ENCODE measurements at places on chromosomes 12 and 14. TPM values are rescaled to one million over a fixed set of nuclear protein-coding genes. Genes with fewer than 3 reads are reported as not detected.

- no peak for DNase-seq
Measured at GRCh38 chr12:65269603-65270002, 8.9 kb upstream of the MSRB3 start.

DNA sequence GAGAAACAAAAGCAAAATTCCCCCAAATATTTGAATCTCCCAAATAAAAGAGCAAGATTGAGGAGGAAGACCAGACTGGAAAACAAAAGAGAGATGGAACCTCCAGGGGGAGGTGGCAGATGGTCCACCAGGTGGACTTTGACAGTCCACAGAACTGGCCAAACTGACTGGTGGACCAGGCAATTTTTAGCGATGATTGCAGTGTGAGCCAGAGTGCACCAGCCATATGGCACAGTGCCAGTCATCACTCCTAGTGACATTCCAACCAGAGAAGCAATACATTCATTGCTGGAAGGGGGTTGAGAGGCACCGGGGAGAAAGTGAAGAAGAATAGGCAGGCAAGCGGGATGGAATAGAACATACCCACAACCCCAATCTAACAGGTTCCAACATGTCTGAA, 182.9 kb downstream of the EXOC5 start:
- no peak for DNase-seq

DNA sequence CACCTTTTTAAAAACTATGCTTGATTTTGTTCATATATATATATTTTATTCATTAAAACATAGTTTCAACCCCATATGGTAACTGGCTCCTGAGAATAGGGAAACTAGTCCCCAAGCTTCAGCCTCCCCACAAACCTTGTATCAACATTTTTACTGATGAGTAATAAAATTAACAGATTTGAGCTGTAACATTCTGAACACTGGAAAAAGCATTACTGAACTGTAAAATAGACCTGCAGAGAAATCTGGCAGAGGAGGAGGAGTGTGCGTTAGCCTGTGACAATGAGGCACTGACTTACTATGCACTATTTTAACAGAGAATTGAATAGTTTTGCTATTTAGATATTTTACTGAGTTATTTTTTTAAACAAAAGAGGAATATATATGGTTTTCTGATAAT, 43.1 kb downstream of the FRS2 start:
- no peak for DNase-seq

NEUROD4 gene
- total RNA-seq: not detected

DNA sequence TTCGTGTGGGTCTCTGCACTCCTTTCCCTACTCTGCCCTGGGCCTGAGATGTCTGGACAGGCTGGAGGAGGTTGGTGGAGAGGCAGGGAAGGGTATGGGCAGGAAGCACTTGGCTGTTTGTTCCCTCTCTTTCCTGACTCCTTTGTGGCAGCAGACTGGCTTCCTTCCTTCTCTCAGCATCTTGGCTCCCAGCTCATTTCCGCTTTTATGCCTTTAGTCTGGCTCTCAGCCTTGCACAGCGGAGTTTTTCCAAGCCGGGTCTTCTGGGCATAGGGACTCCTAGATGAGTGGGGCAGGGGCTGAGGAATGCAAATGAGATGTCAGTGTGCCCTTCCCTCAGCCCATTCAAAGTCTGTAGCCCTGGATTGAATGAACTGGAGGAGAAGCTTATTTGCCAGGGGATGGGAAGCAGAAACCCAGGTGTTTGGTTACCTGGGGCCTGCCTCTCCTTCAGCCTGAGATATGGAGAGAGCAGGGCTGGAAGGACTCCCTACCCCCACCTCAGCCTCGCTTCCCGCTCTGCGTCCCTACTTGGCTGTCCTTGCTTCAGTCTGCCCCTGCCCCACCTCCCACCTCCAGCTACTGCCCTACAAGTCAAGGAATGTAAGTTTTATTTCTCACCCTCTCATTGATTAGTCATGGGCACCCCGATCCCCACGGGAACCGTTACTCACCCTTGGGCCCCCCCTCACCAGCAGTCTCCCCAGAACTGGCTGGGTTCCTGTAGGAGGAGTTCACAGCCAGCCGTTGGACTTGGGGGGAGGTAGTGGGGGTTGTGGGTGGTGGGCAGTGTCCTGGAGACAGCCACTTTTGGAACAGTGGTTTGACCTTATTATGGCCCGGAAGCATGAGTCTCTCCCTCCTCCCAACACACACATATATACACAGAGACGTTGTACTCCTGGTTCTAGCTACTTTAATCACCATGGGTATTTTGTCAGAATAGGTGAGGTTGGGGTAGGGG, 9.3 kb upstream of the ITGA5 start:
- no peak for DNase-seq

DNA sequence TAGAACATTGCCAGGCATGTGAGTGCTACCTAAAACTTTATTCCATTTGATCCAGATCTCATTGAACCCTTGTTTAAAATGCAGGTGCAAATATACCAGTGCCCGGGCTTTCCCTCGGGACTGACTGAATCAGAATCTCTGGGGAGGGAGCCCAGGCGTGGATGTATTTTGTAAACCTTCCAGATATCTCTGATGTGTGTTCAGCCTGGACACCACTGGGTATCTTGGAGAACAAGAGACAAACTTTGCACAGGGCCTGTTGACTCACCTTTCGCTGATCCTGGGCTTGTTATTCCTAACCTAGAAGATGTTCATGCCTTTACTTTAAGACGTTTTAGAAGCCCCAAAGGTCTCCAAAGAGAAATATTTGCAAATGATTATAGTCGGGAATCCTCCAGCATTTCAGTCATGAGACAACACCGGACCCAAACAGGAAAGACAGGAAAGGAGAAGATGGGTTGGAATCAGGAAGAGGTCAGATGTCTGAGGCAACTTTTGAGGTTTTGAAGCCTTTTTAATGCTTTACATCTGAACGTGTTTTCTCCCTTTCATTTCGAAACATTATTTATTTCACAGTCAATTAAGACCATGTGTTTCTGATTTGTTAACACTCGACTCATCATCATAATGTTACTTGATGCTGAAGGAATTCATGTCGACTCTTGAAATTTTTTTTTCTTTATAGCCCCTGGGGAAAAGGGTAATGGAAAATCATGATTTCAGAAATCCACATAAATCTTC, 118.6 kb downstream of the PLXNC1 start:
- DNase-seq: no peak

SOAT2 gene
- total RNA-seq: 0.66 TPM

GRCh38 chr14:75711105-75711795, 50.2 kb downstream of the TTLL5 start:
- DNase-seq: no peak

- no peak for DNase-seq
Measured at GRCh38 chr12:54987611-54988231, 3.2 kb upstream of the TESPA1 start.

DNA sequence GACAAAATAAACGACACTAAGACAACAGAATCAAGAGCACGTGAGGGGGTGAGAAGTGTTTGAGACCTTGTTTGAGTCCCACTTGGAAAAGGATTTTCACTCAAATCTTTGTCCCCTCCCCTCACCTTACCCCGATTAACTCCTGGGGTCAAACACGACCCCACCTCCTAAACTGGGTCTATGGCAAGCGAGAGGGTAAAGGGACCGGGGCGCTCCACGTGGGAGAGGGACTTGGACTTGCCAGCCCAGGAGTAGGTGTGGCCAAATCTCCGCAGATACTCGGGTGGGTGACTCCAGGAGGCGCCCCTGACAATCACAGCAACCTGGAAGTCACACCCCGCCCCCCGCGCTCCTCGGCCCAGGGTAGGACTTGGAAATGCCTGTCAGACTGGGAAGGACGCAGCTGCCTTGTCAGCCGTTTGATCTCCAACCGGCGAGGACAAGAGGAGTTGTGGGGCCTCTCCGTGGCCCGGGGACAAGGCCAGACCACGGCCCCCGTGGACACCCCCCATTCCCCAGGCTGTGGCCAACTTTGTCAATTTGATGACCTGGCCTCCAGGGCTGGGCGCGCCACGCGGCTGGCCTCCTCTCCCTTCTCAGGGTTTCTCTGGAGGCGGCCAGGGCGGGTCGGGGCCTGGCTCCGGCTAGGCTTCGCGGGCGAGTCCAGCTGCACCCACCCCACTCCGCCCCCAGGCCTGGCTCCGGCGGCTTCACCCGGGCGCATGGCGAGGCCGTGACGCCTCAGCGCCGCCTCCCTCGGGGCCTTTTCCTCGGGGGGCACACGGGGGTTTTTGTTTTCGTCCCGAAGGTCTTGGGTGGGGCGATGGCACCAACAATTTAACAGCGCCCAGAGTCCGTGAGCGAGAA, 1.1 kb upstream of the BCL11B start:
- DNase-seq: no peak

SCNN1A gene
- total RNA-seq: 46.5 TPM

DNA sequence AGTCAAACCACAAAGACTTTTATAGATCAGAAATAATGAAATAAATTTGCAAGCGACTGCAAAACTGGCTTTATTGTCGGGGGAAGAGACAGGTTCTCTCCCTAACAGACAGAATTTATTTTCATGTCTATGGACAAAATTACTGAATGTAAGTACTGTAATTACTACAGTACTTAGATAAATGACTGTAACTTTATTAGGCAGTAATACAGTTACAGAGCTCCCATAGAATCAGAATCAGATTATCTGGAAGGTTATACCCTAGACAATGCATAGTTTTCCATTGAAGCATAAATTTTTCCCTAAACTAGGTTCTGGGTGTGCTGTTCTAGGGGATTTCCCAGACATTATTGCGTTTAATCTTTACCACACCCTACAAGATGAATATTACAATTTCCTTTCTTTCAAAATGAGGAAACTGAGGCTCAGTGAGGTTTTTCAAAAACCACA, 114.2 kb downstream of the C12orf75 start:
- no peak for DNase-seq

DNA sequence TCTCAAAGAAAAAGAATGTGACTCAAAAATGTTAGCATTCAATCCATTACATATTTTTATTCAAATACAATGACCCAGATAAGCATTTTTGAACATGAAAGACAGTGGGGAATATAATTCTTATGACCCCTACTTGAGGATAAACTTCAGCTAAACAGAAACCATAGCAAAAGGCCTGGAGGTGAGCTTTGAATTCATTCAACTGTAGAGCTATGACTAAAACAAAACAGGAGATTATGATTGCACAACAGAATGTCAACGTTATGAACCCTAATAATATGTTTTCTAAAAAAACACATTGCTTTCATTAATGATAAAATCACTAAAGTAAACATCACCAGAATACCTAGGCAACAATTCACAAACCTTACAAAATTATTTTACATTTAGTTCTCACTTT, 27.8 kb downstream of the EFCAB11 start:
- no peak for DNase-seq

ENDOU gene
- 0.30 TPM for total RNA-seq

CIDEB gene
- total RNA-seq: 9.4 TPM

SERPINA12 gene
- not detected for total RNA-seq

- DNase-seq: peak; percentile 65
Measured at GRCh38 chr14:23071244-23071920, 14.1 kb upstream of the CDH24 start.

NRL gene
- total RNA-seq: 5.5 TPM

- DNase-seq: no peak
Measured at GRCh38 chr14:78254911-78255461, 84.8 kb downstream of the NRXN3 start.

OR11G2 gene
- not detected for total RNA-seq

GRCh38 chr12:58711974-58712373, 208.3 kb downstream of the LRIG3 start:
- DNase-seq: no peak

- DNase-seq: no peak
Measured at GRCh38 chr14:75553761-75554364, 24.6 kb upstream of the FLVCR2 start.

GRCh38 chr12:12562016-12562483, 613 bp downstream of the DUSP16 start:
- no peak for DNase-seq

DNA sequence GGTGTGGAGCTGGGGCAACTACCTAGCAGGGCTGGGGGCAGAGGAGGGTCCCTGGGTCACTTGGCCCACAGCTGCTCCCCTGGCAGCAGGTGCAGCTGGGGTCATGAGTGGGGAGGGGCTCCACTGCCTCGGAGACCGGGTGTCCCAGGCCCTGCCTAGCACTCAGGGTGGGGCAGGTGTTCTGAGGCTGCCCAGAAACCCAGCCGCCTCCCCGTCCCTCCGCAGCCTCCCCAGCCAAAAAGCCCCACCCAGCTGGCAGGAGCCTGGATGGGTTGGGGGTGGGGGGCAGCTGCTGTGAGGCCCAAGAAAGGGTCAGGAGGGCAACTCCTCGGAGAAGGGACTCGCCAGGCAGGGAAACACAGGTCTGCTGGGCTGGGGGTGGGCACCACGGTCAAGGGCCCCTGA, 11.2 kb downstream of the AHNAK2 start:
- DNase-seq: no peak

- no peak for DNase-seq
Measured at GRCh38 chr14:93926873-93927799, at the start of gene FAM181A. Gene FAM181A (plus strand): TSS chr14:93927344. CDS start chr14:93928286, 942 bp downstream.

- no peak for DNase-seq
Measured at GRCh38 chr12:65524666-65525065, 246.2 kb downstream of the MSRB3 start.

GRCh38 chr14:34983786-34984185, 994 bp downstream of the SRP54 start:
- DNase-seq: no peak

CDH24 gene
- 11.1 TPM for total RNA-seq

DNA sequence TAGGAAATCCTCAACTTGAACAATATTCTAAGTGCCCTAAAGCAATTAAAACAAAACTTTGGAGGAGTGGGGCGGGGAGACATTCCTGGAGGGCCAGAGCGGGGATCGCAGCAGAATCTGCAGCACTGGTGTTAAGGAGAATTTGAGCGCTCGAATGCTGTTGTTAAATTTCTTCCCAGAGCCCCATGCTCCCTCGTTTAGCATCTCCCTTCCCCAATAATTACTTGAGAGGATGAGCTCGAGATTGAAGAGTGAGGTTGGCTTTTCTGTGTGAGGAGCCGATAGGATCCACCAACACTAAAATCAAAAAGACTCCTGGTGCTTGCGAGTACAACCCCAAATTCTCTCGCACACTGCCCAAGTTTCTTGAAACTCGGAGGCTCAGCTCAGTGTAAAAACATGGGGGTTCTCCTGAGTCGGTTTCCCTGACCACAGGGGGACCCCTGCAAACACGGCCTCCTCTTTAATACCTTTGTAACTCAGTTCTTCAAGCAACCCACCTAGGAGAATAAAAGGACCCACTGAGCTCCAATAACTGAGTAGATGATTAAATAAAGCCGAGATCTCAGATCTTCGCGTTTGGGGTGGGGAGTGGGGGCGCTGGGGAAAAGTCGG, 10.2 kb upstream of the FOXG1 start:
- DNase-seq: no peak

- no peak for DNase-seq
Measured at GRCh38 chr14:59154373-59154772, 34.1 kb upstream of the DAAM1 start.

PLA2G1B gene
- total RNA-seq: not detected

Data from tibial nerve (tissue), 4 donors.